Parietal lobe (tissue), 2 donors: ENCODE measurements at places on chromosomes 11 and 22. TPM values are rescaled to one million over a fixed set of nuclear protein-coding genes. Genes with fewer than 3 reads are reported as not detected.

Gene NAALADL1
- total RNA-seq = 2.2 TPM

Gene ACR
- total RNA-seq = not detected

Gene TIMM10
- total RNA-seq = 17.8 TPM

Gene PRDX5
- 82.3 TPM for total RNA-seq

Gene PKNOX2
- total RNA-seq = 13.1 TPM

Gene OSBPL5
- 90.1 TPM for total RNA-seq

Gene SSTR3
- total RNA-seq = 0.31 TPM

Gene CRYBA4
- total RNA-seq = not detected

Gene MUC15
- not detected for total RNA-seq

Gene ANO9
- not detected for total RNA-seq

Gene TCN2
- total RNA-seq = 16.0 TPM

Gene FLRT1
- total RNA-seq = 11.9 TPM

Gene UBE2L6
- total RNA-seq = 61.7 TPM

Gene PUS3
- 9.4 TPM for total RNA-seq

Gene MUS81
- 70.4 TPM for total RNA-seq

Gene MS4A5
- not detected for total RNA-seq

Gene LDHAL6A
- 0.94 TPM for total RNA-seq

Gene TRIM21
- total RNA-seq = 2.8 TPM

Gene RBM4B
- 110 TPM for total RNA-seq

Gene KIAA0930
- 47.0 TPM for total RNA-seq

Gene CHRM1
- 12.8 TPM for total RNA-seq

Gene KCNJ1
- not detected for total RNA-seq

Gene MLC1
- total RNA-seq = 23.8 TPM

Gene LRFN4
- 46.0 TPM for total RNA-seq

Gene C11orf86
- not detected for total RNA-seq

Gene VSIG10L2
- total RNA-seq = not detected

Gene FAM227A
- total RNA-seq = 17.2 TPM

Gene TRIM64
- not detected for total RNA-seq

Gene TYMP
- 1.3 TPM for total RNA-seq

Gene POLD3
- total RNA-seq = 27.9 TPM

Gene KRTAP5-9
- not detected for total RNA-seq

Gene TMEM191B
- total RNA-seq = 3.8 TPM

Gene MGAT3
- total RNA-seq = 26.6 TPM

Gene KCNK7
- total RNA-seq = not detected

Gene MPZL2
- total RNA-seq = 0.63 TPM

Gene CACNA1I
- 13.5 TPM for total RNA-seq

Gene DNAJC24
- total RNA-seq = 23.2 TPM

Gene CASP1
- 4.4 TPM for total RNA-seq

Gene PTPRCAP
- 0.63 TPM for total RNA-seq

Gene RIMBP3C
- total RNA-seq = 1.3 TPM

Gene CDC45
- 6.6 TPM for total RNA-seq

Gene OR51B2
- 2.2 TPM for total RNA-seq

Gene OR52H1
- 3.8 TPM for total RNA-seq
